Activated T-helper 2 cell treated with anti-CD3 and anti-CD28 coated beads, Interferon-gamma antibody, Interleukin-2, Interleukin-4, amounts not matched to agents 10 μg/mL and 5 μg/mL and 100 μg/mL, durations not matched to agents 14 hours and 24 hours and 36 hours (primary cell): ENCODE measurements at places on chromosomes 6 and 20. TPM values are rescaled to one million over a fixed set of nuclear protein-coding genes. Genes with fewer than 3 reads are reported as not detected.

CYP39A1 gene
- not detected in 2 replicates for total RNA-seq

SDHAF4 gene
- 10.6 and 12.1 TPM in 2 replicates for total RNA-seq

MCCD1 gene
- not detected in 2 replicates for total RNA-seq

TPD52L1 gene
- total RNA-seq, result not detected in 2 replicates

C20orf96 gene
- 7.6 and 9.5 TPM in 2 replicates for total RNA-seq

TBCC gene
- 17.7 and 19.5 TPM in 2 replicates for total RNA-seq

NRN1 gene
- total RNA-seq, result 0.71 and 0.75 TPM in 2 replicates

POU5F1 gene
- not detected in 2 replicates for total RNA-seq

PTCRA gene
- total RNA-seq, result not detected in 2 replicates

SLC32A1 gene
- not detected in 2 replicates for total RNA-seq

POPDC3 gene
- not detected in 2 replicates for total RNA-seq

SLC35F1 gene
- total RNA-seq, result 0.09 TPM in 1 of 2 replicates, not detected in the other

CNR1 gene
- total RNA-seq, result not detected in 2 replicates

PAK5 gene
- total RNA-seq, result not detected in 2 replicates

ARMH2 gene
- total RNA-seq, result not detected in 2 replicates

PEX6 gene
- 26.0 and 27.8 TPM in 2 replicates for total RNA-seq

SNAP25 gene
- total RNA-seq, result 14.2 and 15.2 TPM in 2 replicates

COL21A1 gene
- total RNA-seq, result not detected in 2 replicates

FAM83C gene
- not detected in 2 replicates for total RNA-seq

BMP7 gene
- total RNA-seq, result not detected in 2 replicates
